CD4-positive, CD25-positive, alpha-beta regulatory T cell (primary cell): ENCODE measurements at places on chromosomes 7 and 10. TPM values are rescaled to one million over a fixed set of nuclear protein-coding genes. Genes with fewer than 3 reads are reported as not detected.

Gene PPP1R3A
- polyA plus RNA-seq, result not detected

Gene THSD7A
- not detected for polyA plus RNA-seq

Gene PAX2
- 0.08 TPM for polyA plus RNA-seq

- DNase-seq, result no peak
Measured at GRCh38 chr10:4538016-4538415, 288.0 kb upstream of the AKR1E2 start.

- no peak for DNase-seq
Measured at GRCh38 chr7:134153493-134154136, 26.5 kb downstream of the LRGUK start.

GRCh38 chr7:92955081-92955480 is 118.7 kb upstream of the CDK6 start:
- no peak for DNase-seq

DNA sequence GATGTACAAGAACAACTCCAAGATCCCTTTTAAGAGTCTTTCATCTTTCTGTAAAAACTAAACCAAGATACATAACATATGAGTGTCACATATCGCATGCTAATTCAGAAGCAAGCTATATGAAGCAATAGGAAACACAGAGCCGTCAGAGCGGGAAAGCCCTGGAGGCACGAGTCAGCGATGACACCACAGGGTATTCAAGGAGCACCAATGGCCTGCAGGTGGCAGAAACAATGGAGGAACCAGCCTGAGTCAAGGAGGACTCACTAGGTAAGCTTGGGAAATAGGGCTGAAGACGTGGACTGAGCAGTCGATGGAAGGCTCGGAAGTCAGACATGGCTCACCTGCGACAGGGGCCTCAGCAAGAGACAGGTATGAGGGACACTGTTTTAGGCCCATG is 214.4 kb downstream of the FAM107B start:
- DNase-seq, result peak; percentile 60

DNA sequence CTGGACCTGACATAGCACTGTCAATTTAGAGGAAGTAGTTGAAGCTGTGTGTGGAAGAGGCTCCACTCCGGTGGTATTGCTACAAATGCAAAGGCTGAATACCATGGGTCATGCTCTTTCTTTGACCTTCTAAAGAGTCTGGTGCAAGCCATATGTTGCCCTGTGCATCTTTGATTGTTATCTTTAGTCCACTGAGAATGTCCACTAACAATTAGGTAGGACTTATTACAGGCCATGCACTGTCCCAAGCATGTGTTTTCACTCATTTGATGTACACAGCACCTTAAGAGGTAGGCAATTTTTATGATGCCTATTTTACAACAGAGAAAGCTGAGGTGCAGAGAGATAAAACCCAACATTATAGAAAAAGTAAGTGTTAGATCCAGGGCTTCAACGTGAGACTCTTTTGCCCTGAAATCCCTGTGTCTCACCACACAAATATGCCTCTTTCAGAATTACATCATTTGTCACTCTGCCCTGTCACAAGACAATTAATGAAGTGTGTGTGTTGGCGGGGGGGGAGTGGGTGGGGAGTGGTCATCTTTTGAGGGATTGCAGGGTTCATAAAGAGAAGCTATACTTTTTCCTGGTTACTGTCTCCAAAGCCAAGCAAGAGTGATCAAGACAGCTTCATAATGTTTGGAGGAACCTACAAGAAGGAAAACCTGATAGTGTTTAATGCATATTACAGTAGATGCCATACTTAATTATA is 637.6 kb upstream of the IGFBP3 start:
- no peak for DNase-seq

DNA sequence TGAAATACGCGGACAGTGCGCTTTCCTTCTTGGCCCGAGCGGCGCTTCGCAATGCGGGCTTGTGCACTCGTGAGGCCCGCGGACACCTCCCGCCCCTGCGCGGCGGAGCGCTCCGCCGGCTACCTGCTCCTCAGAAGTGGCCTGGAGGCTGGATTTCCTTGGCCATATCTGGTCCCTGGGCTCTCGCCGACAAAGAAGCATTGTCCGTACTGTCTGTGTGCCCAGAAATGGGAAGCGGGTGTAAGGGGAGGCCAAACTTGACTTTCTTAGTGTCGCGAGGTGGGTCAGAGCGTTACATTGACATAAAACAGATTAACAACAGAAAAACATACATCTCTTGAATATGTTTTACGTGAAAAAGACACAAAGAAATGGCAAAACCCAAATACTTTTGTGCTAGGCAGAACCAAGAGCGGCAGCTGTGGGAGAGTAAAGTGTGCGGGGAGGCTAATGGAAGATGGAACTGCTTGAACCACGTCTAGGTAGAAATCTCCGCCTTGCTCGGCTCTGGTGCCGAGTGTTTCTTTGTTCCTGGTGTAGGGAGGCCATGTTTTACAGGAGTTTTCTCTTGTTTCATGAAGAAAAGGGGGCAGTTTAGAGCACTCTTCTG is 1.4 kb downstream of the LANCL2 start:
- DNase-seq, result peak; percentile 31

DNA sequence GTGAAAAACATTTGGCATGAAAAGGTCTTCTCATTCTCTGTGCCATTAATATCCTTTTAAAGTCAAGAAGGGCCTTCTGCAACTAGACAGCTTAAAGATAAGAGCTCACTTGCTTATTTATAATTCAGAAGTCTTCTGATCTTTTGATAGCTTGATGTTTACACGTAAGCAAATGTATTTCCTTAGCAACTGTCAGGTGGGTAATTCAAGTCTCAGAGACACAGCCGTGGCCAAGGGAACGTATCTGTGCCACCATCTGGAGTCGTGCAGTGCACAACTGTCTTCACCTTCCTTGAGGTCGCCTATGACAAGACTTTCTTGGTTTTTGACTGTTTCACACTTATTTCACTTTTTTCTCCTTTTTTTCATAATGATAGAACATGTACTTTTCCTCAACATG is 4.0 kb upstream of the NEBL start:
- DNase-seq, result no peak

GRCh38 chr7:155412416-155413253 is 45.3 kb upstream of the EN2 start:
- no peak for DNase-seq

GRCh38 chr7:82534684-82535083 is 91.1 kb upstream of the CACNA2D1 start:
- DNase-seq, result no peak

GRCh38 chr10:86017841-86018734 is 348.5 kb downstream of the GRID1 start:
- no peak for DNase-seq

- DNase-seq, result no peak
Measured at GRCh38 chr10:125976960-125977605, 80.7 kb downstream of the FANK1 start.

- DNase-seq, result no peak
Measured at GRCh38 chr7:6227294-6227846, 45.1 kb downstream of the CYTH3 start.

GRCh38 chr10:6743291-6743849 is 163.3 kb upstream of the PRKCQ start:
- no peak for DNase-seq

DNA sequence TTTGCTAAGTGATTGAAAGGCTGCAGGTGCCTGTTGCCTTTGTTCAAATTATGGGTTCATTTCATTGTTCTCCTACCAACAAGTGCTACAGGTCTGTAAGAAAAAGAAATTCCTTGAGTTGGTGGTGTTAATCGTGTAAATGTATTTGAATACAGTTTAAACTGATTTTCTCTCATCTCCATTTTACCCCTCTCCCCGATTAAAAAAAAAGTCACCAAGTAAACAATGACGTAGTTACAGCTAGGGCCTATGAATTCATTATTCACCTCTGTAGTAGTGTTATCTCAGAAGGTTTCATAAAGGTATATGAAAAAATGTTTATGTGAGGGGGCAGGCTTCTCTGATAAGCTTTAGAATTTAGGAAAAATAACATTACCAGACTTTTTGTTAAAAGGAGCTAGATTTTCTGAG is 1.1 kb downstream of the REEP3 start:
- DNase-seq, result peak; percentile 54

- no peak for DNase-seq
Measured at GRCh38 chr7:158396301-158396905, 191.2 kb downstream of the PTPRN2 start.

- no peak for DNase-seq
Measured at GRCh38 chr10:484441-484924, 205.0 kb downstream of the DIP2C start.

- DNase-seq, result no peak
Measured at GRCh38 chr10:71084061-71084817, 128.1 kb upstream of the UNC5B start.

- DNase-seq, result peak; percentile 11
Measured at GRCh38 chr10:35368485-35369048, 32.3 kb downstream of the CCNY start.

DNA sequence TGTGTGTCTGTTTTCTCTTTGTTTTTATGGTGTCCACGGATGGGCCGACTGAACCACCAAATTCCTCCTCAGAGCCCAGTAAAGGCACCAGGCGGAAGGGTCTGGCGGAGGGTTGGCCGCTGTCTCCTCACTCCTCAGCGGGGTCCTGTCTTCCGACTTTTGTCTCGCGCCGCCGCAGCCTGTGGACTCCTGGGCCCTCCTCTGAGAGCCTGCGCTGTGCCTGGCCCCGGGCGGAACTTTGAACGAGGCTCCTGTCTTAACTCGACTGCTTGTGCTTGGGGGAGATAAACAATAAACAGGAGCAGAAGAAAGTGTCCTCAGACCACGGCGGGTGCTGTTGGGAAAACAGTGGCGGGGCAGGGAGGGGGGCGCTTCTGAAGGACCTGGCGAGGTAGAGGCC is 2.2 kb upstream of the FAM20C start:
- DNase-seq, result no peak
